ENCODE measurements at places on chromosomes 6 and 20. TPM values are rescaled to one million over a fixed set of nuclear protein-coding genes. Genes with fewer than 3 reads are reported as not detected.

GRCh38 chr6:39188098-39188450 lies 41.2 kb downstream of the KCNK5 start:
- DNase-seq: no peak

OR12D3 gene
- total RNA-seq: not detected

- no peak for DNase-seq
Observed at GRCh38 chr6:135568379-135568778, 70.8 kb upstream of the AHI1 start.

DNA sequence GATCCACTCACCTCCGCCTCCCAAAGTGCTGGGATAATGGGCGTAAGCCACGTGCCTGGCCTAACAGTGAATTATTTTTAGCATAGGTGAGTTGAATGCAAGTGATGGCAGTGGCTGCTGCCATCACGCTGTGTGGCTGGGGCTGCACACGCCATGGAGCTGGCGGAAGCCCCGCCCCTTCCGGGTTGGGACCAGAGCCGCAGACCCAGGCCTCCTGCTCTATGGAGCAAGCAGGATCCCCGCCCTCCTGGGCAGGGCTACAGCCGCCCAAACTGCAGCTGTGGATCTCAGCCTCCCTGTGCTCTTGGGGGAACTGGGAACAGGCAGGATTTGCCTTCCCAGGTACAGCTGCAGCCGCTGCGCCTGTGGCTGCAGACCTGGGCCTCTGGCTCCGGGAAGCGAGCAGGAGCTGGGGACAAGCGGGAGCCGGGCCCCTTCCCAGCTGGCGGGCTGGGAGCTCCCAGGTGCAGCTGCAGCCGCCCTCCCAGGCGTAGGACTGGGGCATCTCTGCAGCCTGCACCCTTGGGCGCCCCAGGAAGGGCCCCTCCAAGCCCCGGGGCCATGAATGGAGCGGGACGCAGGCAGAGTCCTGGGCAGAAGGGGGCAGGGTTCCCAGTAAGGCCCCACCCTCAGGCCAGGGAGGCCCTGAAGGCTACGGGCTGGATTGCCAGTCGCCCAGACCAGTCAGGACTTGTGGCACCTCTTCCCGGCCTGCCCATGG lies 30.9 kb upstream of the SLA2 start:
- DNase-seq: no peak

DNA sequence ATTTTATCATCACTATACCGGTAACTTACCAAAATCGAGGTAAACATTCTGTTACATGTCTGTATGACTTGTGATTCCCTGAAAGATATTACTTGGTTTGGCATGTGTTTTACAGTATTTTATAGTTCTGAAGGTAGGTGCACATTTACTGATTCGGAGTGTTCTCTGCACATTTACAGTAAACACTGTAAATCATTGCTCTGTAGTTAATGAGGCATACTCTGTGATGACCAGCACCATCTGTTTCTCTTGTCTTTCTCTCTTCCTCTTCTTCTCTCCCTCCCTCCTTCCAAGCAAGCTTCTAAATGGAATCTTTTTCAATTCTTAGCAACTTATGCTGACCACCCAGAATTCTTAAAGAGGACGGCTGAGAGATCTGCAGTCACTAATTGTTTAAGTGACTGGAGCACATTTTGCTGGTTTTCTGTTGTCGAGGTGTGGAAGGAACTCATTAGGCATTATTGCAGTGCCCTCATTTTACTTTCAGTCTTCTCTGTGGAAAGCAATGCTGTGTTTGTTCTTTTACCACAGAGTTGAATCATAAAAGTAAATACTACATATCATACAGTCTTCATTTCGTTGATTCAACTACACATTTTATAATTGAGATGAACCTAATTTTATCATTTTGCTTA lies 126.5 kb downstream of the UTRN start:
- DNase-seq: no peak

GRCh38 chr6:160088069-160088783 lies 33.4 kb upstream of the SLC22A1 start:
- DNase-seq: peak; percentile 81

PIGU gene
- 20.7 TPM for total RNA-seq

- DNase-seq: peak; percentile 24
Observed at GRCh38 chr20:17622851-17623508, 53.1 kb downstream of the DSTN start.

DNA sequence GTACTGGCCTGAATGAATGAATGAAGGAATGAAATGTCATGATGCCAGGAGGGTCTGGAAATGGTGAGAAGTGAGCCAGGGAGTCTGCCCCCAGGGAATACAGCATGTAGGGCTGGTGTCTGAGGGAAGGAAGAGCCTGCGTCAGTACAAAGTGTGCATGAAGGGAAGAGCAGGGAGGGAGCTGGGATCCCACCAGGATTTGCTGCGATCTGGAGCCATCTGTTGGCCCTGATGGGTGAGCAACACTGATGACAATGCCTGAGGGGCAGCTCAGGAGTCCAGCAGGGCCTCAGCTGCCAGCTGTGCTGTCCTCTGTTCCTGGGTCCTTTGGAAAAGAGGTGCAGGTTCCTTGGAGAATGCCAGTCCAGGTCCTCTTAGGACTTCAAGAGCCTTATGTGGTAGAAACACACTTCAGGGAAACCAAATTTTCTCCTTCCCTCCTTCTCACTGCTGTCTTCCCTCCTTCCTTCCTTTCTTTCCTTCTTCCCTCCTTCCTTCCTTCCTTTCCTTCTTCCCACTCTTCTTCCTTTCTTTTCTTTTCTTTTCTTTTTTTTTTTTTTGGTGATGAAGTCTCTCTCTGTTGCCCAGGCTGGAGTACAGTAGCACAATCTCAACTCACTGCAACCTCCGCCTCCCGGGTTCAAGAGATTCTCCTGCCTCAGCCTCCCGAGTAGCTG lies 11.5 kb downstream of the BPI start:
- no peak for DNase-seq

DNA sequence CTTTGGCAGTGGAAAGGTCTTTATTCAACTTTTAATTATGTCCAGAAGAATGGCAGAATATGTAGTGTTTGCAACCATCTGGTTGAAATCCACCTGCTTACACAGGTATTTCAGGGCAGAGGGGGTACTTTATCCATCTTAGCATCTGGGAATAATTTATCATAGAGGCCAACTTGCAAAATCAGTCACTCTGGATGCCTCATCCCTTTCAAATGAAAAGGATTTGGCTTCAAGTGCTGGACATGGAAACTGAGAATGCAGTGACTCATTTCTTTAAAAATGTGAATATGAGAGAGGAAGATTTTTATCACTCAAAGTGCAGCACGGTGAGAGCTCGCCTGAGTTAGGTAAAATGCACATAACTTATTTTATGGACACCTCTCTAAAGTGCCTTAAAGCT lies 758.3 kb downstream of the KIF16B start:
- DNase-seq: no peak

GRCh38 chr6:89952686-89953085 lies 58.4 kb downstream of the GJA10 start:
- no peak for DNase-seq

- no peak for DNase-seq
Observed at GRCh38 chr20:48850257-48850976, 22.6 kb upstream of the PREX1 start.

DNA sequence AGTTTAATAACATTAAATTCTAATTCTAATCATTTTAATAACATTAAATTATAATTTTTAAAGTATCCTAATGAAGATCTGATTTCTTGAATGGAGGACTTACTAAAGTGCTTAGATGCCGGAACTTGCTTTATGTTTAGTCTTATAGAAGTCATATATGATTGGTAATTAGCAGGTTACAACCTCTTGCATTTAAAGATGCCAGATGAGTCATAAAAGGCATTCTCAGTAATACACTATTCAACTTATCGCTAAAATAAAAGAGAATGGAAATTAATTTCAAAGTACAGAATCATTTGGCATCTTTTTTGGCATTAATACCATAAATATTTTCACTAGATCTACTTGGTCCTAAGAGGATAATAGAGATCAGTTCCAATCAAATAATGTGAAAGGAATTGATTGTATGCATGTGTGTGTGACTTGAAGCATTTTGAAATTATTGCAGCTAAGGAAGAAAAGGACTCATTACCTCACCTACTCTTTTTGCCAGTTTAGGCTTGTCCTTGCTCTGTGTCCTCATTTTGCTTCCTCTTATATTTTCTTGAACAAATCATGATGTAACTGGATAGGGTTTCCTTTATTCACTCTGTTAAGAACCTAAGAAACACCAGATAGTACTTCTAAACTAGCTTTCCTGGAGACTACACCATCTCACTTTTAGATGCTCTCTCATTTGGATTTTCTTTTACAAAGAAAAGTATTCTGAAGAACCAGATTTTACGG lies 2.7 kb downstream of the COL21A1 start:
- no peak for DNase-seq

DNA sequence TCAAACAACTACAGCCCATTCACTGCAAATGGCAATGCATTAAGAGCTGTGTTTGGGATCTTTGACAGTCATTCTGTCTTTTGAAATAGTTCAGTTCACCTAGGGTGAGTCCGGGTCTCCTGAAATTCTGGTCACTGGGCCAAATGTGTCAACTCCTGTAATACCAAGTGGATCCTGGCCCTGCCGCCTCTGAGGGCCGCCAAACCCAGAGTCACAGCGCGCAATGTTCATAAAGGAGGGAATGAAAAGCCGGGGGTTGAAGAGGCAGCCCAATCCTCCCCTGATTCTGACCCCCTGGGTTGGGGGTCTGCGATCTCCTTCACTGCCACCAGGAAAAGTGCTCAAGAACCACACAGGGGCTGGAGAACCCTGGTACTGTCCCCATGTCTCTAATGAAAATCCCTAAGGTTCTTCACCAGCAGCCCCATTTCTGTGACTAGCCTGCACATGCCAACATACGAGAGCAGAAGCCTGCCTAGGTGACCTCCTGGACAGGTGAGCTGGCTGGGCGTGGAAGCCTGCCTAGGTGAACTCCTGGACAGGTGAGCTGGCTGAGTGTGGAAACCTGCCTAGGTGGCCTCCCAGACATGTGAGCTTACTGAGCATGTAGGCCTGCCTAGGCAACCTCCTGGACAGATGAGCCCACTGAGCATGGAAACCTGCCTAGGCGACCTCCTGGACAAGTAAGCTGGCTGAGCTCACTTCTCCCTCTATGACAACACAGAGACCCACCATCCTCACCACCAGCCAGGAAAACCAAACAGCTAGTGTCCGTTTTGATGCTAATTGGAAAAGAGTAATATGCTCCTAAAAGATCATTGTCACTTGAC lies 16.1 kb upstream of the APMAP start:
- peak; percentile 23 for DNase-seq

EMILIN3 gene
- total RNA-seq: not detected

- no peak for DNase-seq
Observed at GRCh38 chr6:134517868-134518267, 200.0 kb upstream of the SGK1 start.

DNA sequence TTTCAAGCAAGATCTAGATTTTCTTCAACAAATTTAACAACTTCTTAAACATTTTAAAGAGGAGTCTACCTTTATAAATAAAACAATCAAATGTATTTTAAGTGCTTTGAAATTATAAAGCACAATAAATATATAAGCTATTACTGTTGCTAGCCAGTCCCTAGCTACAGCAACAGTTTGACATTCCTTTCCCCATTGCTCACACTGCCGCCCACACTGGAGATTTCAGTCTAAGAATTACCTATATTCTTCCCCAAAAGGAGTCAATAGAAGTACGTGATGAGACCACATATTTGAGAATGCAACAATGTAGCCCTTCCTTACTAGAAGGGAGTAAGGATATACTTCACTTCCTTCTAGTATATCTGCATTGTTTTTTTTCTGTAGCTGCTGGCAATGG lies 65.3 kb upstream of the RNF146 start:
- no peak for DNase-seq

GRCh38 chr6:12522347-12522746 lies 194.2 kb upstream of the PHACTR1 start:
- no peak for DNase-seq

LY6G6D gene
- not detected for total RNA-seq

- no peak for DNase-seq
Observed at GRCh38 chr20:22611636-22612035, 27.3 kb upstream of the FOXA2 start.

DNA sequence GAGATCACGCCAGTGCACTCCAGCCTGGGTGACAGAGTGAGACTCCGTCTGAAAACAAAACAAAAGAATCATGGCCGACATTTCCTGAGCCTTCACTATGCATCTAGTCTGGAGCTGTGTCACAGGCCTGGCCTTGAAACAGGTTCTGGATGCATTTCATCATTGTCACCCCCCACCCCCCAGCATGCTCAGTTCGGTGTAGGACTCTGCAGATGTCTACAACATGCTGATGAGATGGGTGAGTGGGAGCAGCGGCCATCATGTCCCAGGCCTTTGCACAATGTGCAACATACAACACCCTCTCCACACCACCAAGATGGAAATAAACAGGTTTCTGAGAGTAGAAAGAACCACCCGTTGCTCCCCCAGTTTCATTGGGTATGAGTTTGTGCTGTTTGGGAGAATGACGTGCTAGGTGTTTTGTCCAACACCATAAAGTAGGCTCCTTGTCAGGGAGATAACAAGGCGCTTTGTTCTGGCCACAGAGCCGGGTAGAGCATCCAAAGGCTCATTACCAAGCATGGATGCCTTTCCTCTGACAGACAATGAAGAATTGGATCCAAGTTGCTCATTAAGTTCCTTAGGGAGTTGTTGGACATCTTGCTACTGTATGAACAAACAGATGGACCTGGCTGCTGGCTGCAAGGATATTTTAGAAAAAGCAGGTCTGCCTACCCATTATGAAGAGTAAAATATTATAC lies 22.1 kb downstream of the SNHG17 start:
- DNase-seq: no peak

KIF13A gene
- total RNA-seq: 47.0 TPM

ZNF391 gene
- total RNA-seq: 1.8 TPM

- DNase-seq: no peak
Observed at GRCh38 chr6:2741756-2742155, 9.0 kb downstream of the MYLK4 start.

ATG5 gene
- 46.7 TPM for total RNA-seq

DNA sequence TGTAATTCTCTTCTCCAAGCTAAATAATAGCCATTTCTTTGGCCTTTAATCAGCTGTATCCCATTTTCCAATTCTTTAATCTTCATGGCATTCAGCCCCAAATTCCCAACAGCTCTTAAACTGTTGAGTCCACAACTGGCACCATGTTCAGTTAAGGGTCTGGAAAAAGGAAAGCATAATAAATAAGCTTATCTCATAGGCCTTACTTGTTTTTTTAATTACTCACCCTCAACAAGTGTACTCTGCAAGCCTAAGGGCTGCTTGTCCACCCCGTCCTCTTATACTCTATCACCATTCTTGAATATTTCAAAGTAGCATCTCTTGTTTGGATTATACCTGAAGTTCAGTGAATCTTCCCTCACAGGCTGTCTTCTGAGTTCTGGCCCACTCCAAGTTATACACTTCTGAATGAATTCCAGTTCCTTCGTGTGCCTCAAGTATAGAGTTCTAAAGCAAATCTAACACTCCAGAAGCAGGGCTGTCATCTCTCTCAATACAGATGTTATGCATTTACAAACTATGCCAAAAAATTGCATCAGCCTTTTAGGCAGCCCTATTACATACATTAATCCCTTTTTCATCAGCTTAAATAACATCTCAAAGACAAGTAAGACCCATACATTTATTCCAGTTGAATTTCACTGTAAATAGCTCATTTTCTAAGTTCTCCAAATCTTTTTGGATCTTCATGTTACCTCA lies 98.7 kb downstream of the COL21A1 start:
- DNase-seq: no peak

PLCG1 gene
- total RNA-seq: 58.0 TPM
